ENCODE measurements at places on chromosomes 1 and 21. TPM values are rescaled to one million over a fixed set of nuclear protein-coding genes. Genes with fewer than 3 reads are reported as not detected.

Gene ESPN
- not detected for total RNA-seq

GRCh38 chr1:218642033-218642948 is 297.2 kb downstream of the TGFB2 start:
- no peaks in the 10 kb centered on the region for H3K4me1 ChIP-seq
- H3K27ac ChIP-seq: no peak overlapping the region
- H3K27me3 ChIP-seq: no peaks in the 10 kb centered on the region
- DNase-seq: peak; percentile 51
- H3K4me3 ChIP-seq: no peak overlapping the region

Gene CELF3
- total RNA-seq: not detected

DNA sequence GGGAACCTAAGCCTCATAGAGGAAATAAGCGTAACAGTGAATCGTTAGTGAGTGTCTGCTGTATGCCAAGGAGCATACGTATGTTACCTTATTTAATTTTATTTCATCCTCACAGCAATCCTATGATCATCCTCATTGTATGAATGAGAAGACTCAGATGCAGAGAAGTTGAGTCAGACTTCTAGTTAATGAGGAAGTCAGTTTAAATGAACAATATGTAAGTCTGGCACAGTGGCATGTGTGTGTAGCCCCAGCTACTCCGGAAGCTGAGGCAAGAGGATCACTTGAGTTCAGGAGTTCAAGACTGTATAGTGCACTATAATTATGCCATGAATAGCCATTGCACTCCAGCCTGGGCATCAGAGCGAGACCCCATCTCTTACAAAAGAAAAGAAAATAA is 148.0 kb downstream of the ZZZ3 start:
- DNase-seq: peak; percentile 77
- no peaks in the 10 kb centered on the region for H3K27me3 ChIP-seq
- no peaks in the 10 kb centered on the region for H3K36me3 ChIP-seq
- H3K27ac ChIP-seq: peak overlapping the region; percentile 58

Gene DBT
- total RNA-seq: 5.3 TPM

Data from GM23248 (cell line).